ENCODE measurements at places on chromosomes 6 and 20.

- no peak for DNase-seq
Observed at GRCh38 chr20:16485401-16485800, 87.8 kb downstream of the KIF16B start.

GRCh38 chr20:32934580-32934979 is 69.7 kb downstream of the SUN5 start:
- DNase-seq = no peak

DNA sequence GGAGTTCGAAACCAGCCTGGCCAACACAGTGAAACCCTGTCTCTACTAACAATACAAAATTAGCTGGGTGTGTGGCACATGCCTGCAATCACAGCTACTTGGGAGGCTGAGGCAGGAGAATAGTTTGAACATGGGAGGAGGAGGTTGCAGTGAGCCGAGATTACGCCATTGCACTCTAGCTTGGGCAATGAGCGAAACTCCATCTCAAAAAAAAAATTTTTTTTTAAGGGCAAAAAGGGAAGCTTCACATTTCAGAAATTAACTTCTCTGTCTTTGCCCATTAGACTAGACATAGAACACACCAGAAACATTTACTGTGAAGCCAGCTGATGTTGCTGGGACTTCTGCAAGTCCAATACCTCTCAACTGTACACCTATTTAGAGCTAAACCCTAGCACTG is 90.8 kb upstream of the HDAC2 start:
- DNase-seq = no peak

DNA sequence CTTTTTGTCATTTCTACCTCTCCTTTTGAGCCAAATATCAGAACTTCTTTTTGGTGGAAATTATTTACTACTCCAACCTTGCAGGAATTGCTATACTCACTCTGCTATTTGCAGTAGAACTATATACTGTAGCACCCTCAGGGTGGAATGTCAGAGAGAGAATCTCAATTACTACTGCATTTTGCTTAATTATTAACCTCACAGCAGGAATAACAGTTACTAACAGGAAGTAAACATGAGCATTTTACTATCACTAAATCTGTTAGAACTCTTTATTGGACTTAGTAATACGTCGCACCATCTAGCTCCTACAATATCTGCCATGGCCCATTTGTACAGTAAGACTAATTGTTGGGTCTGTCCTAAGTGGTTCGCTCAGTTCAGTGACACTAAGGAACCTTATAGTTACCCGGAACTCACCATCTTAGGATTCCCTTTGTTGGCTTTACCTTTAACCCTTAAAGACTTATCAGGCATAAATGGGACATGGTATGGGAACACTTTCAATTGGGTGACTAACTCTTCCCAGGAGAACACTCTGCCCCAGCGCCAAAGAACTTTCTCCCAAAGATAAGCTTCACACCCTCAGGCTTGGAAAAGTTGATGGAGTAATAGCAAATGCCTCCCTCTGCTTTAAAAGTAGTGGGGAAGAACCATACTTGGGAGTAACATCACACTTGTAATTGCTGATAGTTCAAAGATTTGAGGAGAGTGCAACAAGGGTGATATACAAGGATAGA is 38.8 kb downstream of the PLN start:
- no peak for DNase-seq

- no peak for DNase-seq
Observed at GRCh38 chr6:113383701-113384100, 473.4 kb upstream of the MARCKS start.

DNA sequence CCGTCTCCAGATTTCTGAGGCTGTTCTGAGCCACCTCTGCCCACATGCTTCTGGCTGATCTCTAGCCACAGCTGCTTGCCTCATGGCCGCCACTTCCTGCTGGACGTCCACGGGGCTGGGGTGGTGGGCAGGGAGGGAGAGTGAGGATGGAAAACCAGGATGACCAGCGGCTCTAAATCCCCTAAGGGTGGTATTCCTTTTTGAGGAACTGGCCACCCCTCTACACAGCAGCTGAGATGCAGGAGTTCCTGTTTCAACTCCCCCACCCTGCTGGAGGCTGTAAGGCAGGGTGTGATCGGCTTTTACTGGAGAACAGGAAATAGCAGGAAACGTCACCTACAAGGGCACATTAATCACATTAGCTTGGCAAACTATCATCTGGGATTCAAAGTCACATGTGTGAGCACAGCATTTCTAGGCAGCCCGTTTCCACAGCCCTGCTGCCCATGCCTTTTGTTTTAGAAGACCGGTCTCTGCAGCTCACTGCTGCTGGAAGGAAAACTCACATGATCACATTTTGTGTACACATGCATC is 181.6 kb upstream of the ECI2 start:
- no peak for DNase-seq

GRCh38 chr20:2815242-2815900 is 584 bp downstream of the C20orf141 start:
- no peak for DNase-seq

- DNase-seq = no peak
Observed at GRCh38 chr6:72410769-72411168, 211.1 kb upstream of the KCNQ5 start.

- DNase-seq = no peak
Observed at GRCh38 chr6:100175814-100176310, 181.8 kb upstream of the MCHR2 start.

DNA sequence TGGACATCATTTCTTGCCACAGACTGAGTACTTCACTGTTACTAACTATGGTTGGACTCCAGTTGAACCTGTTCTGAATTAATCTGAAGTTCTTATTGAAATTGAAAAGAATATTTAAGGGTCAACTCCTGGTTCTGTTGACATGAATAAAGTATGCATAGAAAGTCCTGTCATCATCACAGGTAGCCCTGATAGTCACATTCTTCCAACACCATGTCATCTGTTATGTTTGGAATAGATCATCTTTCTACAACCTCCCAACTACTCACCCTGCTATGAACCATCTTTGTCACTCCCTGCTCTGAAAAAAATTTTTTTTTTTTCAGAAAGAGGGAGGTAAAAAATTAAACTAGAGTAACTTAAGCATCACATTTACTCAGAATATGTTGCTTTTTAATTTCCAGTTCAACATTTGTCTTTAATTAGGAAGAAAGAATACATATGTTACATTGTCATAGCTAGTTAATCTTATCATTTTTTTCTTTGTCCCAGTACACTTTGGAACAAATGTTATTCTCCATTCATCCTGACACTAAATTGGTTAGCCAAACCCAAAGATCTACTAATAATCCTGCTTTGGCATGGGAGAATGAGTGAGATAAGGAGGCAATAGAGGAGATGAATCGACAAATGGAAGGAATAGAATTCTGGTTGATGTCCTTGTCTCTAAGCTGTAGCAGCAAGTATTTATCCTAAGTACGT is 775.1 kb upstream of the NRSN1 start:
- no peak for DNase-seq

- DNase-seq = no peak
Observed at GRCh38 chr6:72035486-72035885, 149.1 kb downstream of the RIMS1 start.

- DNase-seq = no peak
Observed at GRCh38 chr6:130132286-130132701, 90.5 kb downstream of the SAMD3 start.

GRCh38 chr6:43193929-43194328 is 11.9 kb downstream of the CUL9 start:
- no peak for DNase-seq

DNA sequence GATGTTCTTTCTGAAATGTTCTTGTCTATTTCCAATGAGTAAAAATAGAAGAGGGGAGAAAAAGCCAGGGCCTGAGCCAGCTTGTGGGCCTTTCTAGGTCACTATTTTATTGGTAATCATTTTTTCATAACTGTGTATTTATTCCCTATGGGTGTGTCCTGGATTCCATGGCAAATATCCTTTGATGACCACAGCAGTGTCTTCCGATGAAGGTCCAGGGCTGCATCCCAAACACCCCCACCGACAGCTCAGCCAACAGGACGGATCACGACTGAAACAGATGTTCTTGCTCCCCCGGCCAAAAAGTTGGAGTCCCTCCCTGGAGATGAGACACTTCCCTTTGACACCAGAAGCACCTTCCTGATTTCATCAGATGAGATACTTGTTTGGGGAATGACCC is 105.4 kb upstream of the PLEKHG1 start:
- no peak for DNase-seq

- no peak for DNase-seq
Observed at GRCh38 chr6:164206807-164207423, 792.4 kb downstream of the QKI start.

DNA sequence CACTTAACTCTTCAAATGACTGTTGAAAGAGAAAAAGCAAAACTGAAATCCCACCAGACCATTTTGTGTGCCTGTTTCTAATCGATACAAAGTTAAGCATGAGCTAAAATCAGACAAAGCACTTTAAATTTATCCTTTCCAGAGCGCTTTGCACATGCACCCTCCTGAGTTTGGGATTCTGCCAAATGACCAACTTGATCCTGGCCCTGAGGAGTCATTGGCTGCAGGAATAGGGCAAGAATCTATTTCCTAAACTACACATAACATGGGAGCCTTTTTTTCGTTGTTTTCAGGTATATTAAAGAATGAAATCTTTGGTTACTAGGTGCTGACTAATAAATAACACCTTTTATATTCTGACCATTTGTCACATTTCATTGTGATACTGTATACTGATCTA is 23.8 kb upstream of the MTHFD1L start:
- DNase-seq = no peak

DNA sequence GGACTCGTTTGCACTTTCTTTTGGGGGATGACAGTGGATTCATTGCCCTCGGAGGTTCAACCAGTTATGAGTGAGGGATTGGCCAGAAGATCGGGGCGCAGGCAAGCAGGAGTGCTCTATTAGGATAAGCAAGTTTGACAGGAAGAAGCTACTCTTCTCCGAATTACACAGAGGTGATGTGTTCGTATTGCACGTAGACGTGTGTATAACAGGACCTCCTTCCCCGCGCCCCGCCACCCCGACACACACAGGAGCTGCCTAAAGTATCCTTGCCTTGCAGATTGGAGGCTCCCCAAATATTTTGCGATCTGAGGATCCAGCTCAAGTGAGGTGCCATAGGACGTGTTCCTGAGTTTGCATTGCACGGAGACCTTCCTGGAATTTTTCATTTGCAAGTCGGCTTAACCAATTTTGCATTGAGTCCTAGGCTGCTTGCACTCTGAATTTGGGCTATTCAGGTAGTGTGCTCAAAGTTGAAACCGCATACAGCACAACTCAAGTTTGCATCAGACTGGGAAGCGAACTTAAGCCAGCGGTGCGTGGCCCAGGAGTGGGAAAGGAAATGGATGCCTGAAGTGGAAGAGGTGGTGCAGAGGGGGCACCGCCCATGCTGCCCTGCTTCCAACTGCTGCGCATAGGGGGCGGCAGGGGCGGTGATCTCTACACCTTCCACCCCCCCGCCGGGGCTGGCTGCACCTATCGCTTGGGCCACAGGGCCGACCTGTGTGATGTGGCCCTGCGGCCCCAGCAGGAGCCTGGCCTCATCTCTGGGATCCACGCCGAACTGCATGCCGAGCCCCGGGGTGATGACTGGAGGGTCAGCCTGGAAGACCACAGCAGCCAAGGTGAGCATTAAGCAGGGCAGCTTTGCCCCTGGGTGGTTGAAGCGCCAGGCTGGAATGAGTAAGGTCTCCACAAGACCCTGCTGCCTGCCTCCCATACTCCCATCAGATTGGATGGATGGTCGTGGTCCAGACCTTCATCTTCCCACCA is 770 bp downstream of the TCF19 start:
- peak; percentile 65 for DNase-seq

- no peak for DNase-seq
Observed at GRCh38 chr6:21578523-21578922, 15.0 kb upstream of the SOX4 start.

- no peak for DNase-seq
Observed at GRCh38 chr6:18596531-18596835, 209.3 kb downstream of the RNF144B start.

GRCh38 chr6:143691900-143692636 is 14.3 kb downstream of the PHACTR2 start:
- no peak for DNase-seq

DNA sequence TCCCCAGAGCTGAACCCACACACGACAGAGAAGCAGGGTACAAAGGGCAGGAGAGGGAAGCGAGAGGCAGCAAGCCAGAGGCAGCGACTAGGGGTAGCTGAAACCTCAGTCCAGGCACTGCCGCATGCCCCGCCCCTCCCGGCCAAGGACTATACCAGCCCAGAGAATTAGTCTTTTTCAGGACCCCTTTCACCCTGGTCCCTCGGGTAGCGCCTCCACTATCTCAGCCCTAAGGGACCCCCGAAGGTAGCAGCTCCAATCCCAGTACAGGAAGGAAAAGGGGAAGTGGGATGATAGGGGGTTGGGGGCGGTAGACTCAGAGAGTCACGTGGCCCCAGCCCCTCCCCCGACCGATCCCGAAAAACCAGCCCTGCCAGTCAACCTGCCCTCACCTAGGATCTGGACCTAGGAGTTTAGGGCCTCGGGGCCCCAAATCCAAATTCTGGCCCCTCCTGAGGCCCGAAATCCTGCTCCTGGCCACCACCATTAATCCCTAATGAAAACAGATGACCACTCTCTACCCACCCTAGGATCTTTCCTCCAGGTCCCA is 1.3 kb downstream of the RGL2 start:
- no peak for DNase-seq

- DNase-seq = no peak
Observed at GRCh38 chr6:142631517-142632385, 313.2 kb downstream of the HIVEP2 start.

- no peak for DNase-seq
Observed at GRCh38 chr20:8526610-8527009, 394.5 kb downstream of the PLCB1 start.

DNA sequence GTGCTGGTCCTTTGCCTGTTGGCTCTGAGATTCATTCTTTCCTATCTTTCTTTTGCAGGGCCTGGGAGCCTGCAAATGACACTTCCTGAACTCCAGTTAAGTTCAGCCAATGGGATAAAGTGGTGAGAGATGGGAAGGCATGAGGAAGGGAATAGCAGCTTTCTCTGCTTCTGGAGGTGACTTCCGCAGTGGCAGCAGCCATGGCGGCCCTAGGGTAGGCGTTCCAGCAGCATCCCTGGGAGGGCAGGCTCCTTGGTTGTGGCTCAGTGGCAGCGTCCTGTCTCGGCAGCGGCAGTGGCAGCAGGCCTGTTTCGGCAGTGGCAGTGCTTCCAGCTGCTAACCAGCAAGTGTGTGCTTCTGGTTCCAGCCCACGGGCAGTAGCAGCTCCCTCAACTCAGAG is 7.3 kb upstream of the MDFI start:
- DNase-seq = no peak

DNA sequence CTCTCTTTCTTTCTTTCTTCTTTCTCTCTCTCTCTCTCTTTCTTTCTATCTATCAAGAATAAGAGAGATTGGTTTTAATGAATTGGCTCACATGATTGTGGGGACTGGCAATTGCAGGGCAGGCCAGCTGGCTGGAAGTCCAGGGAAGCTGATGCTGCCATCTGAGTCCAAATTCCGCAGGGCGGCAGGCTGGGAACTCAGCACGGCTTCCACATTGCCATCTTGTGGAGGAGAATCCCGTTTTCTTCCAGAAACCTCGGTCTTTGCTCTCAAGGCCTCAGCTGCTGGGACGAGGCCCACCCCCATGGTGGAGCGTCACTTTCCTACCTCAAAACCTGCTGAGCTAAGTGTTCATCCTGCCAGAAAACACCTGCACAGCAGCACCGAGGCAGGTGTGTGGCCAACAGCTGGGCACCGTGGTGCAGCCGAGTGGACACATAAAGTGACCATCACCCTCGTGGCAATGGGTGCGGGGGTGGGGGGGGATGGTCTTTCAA is 58.8 kb upstream of the SLCO4A1 start:
- DNase-seq = no peak

All from 8988T (cell line).